Esophagus mucosa (tissue), 1 donor: ENCODE measurements at places on chromosomes 16 and 17. TPM values are rescaled to one million over a fixed set of nuclear protein-coding genes. Genes with fewer than 3 reads are reported as not detected.

The ZPBP2 gene
- not detected for total RNA-seq

The CCL14 gene
- 10.4 TPM for total RNA-seq

The TSPAN10 gene
- total RNA-seq, result 2.2 TPM

The TRIM72 gene
- 0.04 TPM for total RNA-seq

The PNMT gene
- total RNA-seq, result 1.1 TPM
